ENCODE measurements at places on chromosomes 1 and 21.

DNA sequence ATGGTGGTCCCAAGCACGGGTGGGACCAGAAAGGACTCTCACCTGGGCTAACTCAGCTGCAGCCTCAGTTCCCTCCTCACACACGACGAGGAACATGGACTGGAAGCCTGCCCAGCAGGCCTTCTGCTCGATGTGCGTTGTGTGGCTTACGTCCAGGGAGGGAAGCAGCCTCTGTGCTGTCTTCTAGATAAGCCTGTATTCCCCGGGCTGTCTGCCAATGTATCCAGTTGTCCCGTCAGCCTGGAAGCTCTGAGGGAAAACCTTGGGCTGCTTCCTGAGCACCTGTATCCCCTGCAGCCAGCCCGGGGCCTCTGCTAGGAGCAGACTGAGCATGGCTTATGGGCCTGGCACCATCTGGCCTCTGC, 10.5 kb downstream of the PCSK9 start:
- no peak for DNase-seq

DNA sequence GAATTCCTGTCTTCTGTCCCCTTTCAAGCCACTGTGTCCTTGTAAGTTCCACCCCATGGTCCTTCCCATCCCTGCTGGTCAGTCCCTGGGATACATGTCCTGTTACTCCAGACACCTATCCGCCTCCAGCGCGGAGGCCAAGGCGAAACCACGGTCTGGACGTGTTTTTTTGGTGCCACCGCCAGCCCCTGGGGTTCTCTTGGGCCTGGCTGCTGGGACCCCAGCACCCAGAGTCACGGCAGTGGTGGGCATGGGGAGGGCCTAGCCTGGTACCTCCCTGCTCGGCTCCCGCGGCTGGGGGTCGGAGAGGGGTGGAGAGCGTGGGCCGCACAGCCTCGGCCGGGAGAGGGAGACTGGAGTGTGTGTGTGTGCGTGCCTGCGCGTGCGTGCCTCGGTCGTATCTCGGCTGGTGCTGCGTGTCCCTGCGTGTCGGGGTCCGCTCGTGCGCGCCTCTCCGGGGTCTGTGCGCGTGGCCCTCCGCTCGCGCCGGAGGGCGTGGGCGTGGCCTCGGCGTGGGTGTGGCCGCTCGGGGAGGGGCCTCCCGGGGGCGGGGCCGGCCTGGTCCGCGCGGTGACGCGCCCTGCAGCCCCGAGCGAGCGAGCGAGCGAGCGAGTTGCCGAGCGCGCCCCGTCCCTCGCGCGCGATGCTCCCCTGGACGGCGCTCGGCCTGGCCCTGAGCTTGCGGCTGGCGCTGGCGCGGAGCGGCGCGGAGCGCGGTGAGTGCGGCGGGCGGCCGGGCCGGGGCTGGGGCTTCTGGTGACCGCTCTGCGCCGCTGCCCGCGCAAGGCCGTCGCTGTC, at the start of gene VWA1:
TSS of gene VWA1 (plus strand) at position 585 of the 798 bp plus-strand sequence. CDS start at position 644, 59 bp downstream.
- DNase-seq, result peak; percentile 36

- no peak for DNase-seq
These were observed 92.0 kb downstream of the MAST2 start for GRCh38 chr1:45895406-45895805.

DNA sequence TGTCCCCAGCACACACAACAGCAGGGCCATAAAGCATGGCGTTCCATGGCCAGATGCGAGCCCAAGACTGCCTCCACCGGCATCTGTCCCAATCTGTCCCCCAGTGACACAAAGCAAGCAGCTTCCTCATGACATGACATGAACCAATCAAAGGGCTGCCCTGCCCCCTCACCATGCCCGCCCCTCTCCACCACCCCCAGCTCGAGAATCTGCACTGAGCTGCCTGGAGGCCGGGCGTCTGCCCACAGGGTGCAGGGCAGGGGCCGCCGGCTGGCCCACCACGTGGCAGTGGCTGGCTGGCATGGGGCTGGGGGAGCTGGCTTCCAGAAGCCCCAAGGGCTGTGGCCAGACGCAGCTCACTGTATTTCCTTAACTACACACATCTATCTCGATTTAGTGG, 27.8 kb downstream of the WNT9A start:
- DNase-seq, result no peak

GRCh38 chr1:232301246-232301645, 328.7 kb downstream of the SIPA1L2 start:
- DNase-seq, result no peak

GRCh38 chr1:66278260-66279021, 255.5 kb upstream of the SGIP1 start:
- no peak for DNase-seq

- no peak for DNase-seq
These were observed 355.0 kb upstream of the ESRRG start for GRCh38 chr1:217078078-217078690.

DNA sequence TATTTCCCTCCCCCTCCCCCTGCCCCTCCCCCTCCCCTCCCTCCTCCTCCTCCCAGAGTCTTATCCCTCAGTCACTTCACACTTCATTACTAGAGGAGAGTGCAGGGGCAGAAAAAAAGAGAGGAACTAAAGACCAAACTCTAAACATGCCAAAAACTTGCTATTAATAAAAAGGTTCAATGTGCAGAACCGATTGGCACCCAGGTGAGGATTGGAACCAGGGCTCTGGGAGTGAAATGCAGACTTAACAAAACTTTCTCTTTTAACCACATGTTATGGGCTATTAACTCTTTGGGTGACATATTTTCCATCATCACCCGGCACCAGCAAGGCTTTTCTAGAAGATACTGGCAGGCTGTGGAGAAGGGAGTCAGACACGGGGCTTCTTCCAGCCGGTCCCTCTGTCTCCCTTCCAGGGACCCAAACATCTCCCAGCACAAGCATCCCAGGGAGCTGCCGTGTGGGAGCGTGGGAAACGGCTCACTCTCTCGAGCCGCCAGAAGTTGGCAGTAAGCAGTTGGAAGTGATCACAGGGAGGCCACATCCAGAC, 13.6 kb downstream of the NID1 start:
- no peak for DNase-seq

GRCh38 chr21:32484706-32485380, 72.3 kb downstream of the EVA1C start:
- no peak for DNase-seq

Measured in stimulated activated CD8-positive, alpha-beta memory T cell treated with anti-CD3 and anti-CD28 coated beads, Interleukin-4, amount 100 ng/mL, for 4 hours (primary cell).